ENCODE measurements at places on chromosomes 6 and 20.

- no peak for DNase-seq
Observed at GRCh38 chr6:150622941-150623874, 23.5 kb downstream of the PLEKHG1 start.

- DNase-seq: no peak
Observed at GRCh38 chr6:139027620-139028182, 844 bp upstream of the ABRACL start.

DNA sequence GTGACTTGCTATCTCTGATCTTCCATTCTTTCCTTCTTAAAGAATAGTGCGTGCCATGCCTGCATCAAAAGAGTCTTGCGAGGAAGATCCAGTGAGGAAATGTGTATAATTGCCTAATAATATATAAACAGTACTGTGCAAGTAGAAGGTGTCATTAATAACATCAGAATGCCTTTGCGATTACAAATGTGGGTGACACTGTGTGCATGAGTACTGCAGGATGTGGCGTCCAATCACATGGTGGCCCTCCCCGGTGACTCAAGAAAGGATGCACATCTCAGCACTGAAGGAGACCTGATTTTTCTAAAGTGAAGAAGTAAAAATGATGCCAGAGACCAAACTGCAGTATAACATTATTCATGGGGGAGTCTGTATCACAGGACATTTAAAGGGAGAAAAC is 107.5 kb upstream of the EDN1 start:
- DNase-seq: no peak

DNA sequence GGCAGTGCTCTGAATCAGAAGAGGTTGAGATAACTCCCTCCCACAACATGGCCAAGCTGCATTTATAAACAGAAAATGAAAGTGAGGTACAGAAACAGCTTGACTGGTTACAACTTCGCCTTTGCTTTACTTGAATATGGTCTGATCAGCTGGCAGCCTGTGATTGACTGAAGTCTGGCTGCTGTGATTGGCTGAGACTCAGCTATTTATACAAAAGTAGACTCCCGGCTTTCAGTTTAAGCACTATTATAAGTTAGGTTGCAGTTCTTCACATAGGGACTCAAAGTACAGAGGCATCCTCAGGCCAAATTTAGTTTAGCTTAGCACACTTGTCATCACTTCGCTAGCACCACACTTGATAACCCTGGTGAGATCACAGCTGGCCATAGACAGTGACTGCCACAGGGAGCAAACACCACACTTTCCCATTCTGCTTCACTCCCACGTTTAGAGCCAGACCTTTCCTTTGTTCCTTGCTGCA is 362.6 kb downstream of the EPM2A start:
- peak; percentile 65 for DNase-seq

DNA sequence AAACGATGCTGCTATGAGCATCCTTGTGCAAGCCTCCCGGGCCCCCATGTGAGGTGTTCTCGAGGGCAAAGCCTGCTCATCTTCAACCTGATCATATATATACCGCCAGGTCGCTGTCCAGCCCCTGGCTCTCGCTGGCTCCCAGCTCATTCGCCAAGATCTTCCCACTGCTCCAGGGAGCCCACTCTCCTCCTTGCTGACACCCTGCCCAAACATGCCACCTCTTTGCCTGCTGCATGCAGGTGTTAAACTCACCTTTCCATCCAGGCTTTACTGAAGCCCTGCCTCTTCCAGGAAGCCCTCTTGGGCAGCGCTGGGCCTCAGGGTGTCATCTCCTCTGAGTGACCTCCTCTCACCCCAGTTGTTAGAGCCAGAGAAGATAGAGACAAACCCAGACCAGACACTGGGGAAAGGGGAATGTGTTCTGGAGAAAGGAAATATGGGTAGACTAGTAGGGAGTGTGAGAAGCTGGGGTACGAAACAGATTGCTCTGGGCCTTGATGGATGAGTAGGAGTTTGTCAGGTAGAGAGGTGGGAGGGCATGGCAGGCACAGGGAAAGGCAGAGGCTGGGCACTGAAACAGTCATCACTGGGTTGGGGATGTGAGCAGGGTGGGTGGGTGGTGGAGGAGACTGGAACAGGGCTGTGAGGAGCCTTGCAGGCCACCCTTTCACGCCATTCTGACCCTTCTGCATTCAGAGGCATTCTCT is 1.2 kb upstream of the DLGAP4 start:
- DNase-seq: no peak

GRCh38 chr6:64155063-64155462 is 519.5 kb downstream of the PHF3 start:
- DNase-seq: no peak

GRCh38 chr6:105624021-105624420 is 221.1 kb upstream of the PREP start:
- no peak for DNase-seq

DNA sequence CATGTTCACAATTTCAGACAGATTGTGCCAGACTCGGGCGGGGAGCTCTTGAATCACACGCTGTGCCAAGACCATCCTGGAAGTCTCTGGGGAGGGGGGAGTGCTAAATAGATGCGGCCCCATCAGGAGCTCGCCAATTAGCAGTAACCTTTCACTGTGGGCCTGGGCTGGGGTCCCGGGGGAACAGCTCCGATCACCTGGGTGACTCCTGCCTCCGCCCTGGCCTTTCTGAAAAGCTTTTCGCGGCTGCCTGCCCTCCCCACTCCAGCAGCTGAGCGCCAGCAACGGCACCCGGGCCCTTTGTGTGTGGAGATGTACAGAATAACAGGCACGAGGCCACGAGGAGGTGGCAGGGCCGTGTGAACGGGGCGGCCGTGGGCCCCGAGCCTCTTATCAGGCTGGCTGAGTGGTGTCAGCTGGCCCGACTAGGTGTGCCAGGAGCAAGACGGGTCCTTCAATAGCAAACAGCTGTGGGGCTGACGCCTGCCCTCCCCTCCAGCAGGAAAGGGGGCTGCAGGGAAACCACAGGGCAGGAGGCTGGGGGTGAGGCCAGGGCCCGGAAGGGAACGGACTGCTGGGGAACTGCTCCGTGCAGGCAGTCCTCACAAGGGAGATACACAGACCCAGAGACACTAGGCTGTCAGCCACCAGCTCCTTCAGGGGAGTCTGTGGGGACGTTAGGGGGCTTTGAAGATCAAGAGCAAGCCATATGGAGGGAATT is 56.8 kb downstream of the NOL4L start:
- DNase-seq: no peak

DNA sequence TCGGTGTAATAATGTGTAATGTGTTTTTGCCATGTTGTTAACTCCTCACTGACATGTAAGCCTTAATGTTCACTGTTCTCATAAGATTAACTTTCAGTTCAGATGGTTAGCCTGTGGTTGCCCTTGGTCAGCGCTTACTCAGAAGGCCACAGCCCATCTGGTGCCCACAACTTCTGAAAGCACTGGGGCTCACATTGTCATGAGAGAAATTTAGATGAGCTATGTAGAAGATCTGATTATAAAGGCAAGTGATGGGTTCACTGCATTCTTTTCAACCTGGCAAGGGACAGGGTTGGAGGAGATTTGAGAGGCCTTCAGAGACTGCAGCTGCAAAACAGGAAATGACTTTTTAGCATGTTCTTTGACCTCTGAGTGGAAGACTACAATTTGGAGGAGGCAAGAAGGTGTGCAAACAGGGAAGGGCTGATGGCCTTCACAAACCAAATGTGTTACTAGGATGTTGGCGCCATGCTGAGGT is 242.3 kb upstream of the SUPT3H start:
- peak; percentile 35 for DNase-seq
